ENCODE measurements at places on chromosomes 6 and 20.

- DNase-seq = no peak
Observed at GRCh38 chr6:136717716-136717990, 74.6 kb downstream of the MAP3K5 start.

- DNase-seq = no peak
Observed at GRCh38 chr20:25011831-25012241, 19.3 kb upstream of the APMAP start.

DNA sequence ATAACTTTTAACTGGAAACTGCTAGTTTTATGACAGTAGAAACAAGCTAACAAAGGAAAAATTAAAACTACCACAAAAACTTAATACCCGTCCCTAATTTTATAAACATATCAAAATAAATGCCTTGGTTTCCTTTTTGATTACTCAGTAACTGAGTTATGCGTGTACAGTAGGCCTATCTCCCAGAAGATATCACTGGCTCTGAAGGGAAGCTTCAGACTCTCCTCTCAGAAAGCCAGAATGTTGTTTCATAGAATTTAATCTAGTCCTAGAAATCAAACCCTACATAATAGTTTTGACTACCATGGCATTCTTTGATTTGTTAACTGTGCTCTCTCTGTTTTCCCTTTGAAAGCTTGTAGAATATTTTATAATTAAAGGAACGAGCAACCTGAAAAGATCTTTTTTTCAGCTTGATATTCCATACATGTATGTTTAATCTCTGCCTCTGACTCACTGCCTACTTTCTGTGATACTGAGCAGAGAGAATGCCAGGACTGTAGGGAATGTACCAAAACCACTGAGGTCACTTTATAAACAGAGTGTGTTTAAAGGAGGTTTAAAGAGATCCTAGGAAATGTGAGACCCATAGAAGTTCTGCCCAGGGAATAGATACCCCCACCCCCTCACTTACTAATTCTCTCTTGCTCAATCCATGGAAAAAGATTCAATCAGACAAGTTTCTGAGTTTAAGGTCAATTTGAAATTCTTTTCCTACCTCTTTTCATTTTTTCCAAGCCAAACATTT lies 311.5 kb downstream of the HDGFL1 start:
- DNase-seq = no peak

GRCh38 chr6:19394051-19394450 lies 443.1 kb upstream of the ID4 start:
- DNase-seq = no peak

DNA sequence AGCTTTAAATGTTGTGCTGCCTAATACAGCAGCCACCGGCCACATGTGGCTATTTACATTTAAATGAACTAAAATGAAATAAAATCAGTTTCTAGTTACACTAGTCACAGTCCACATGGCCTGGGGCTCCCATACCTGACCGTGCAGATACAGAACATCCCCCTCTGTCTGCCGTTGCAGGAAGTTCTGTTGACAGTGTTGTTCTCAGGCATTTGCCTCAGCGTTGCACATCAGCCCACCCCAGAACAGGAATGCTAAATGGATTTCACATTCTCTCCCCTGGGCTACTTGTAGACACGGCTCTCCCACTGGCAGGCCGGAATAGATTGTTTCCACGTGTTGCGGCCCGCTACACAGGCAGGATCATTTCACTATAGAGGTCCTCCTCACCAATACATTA lies 26.3 kb downstream of the JAG1 start:
- DNase-seq = no peak

- DNase-seq = no peak
Observed at GRCh38 chr6:108497883-108498282, 62.8 kb upstream of the FOXO3 start.
